ENCODE measurements at places on chromosomes 6 and 20.

- H3K27ac ChIP-seq = no peak overlapping the region
- H3K36me3 ChIP-seq = no peaks in the 10 kb centered on the region
- no peaks in the 10 kb centered on the region for H3K27me3 ChIP-seq
- no peaks in the 10 kb centered on the region for H3K4me1 ChIP-seq
Measured at GRCh38 chr6:20291764-20292580, 79.7 kb upstream of the MBOAT1 start.

- H3K27ac ChIP-seq = no peak overlapping the region
- DNase-seq = no peak
- H3K27me3 ChIP-seq = peaks cover 2% of the 10 kb centered on the region
- H3K36me3 ChIP-seq = no peaks in the 10 kb centered on the region
- no peak overlapping the region for H3K4me3 ChIP-seq
Measured at GRCh38 chr6:84623956-84624680, 140.3 kb downstream of the TBX18 start.

DNA sequence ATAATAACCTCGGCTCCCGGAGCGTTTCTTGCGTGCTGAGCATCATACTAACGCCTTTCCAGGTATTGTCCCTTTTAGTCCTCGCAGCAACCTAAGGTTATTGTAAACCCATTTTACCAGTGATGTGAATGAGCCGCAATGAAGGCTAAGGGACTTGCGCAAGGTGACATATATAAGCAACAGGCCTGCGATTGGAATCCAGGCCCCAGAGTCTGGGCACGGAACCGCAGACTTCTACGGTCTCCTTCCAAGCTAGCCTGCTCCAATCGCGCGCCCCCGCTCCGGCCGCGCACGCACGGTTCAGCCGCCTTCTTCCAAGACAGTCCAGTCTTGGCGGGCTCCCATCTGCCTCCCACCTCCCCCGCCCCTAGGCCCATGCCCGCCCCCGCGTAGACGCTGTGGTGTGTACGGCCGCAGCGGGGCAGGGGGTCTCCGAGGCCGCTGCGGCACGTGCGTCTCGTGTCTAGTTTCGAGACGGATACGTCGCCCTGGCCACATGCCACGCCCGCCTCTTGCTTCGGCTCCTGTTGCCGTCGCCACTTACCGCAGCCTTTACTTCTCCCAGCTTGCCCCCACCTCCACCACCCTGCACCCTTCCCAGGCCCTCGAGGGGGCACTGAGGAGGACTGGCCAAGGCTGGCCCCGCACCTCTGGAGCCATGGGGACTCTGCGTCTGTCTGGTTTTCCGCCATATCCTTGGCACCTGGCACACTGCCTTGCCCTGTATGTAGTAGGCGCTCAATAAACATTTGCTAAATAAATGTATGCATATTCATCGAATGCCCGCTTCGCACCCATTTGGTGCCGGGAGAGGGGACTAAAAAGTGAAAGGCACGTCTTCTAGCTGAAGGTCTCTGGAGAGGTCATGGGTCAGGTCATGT, 855 bp upstream of the GFOD1 start:
- DNase-seq = peak; percentile 68
- no peaks in the 10 kb centered on the region for H3K4me1 ChIP-seq
- peak overlapping the region; percentile 41 for H3K27ac ChIP-seq
- no peaks in the 10 kb centered on the region for H3K36me3 ChIP-seq
- no peaks in the 10 kb centered on the region for H3K27me3 ChIP-seq

DNA sequence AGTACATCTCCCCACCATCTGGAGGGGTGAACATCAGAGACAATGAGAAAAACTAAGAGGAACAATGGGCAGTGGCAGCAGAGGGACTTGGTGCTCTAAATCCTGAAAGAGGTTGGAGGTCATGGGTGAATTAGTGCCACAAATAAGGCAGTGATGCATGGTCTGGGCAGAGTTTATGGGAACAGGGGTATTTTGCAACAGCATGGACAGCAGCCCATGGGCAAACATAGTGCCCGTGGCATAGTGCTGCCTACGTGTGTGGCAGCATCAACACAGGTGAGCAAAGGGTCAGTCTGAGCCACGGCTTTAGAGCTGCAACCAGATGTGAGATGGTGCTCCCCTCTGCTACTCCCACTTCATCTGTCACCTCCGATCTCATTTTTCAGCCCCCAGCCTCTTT, 459.1 kb upstream of the CITED2 start:
- no peak overlapping the region for H3K4me3 ChIP-seq
- no peaks in the 10 kb centered on the region for H3K36me3 ChIP-seq

All from aorta (tissue), 5 donors.